NCI-H1417 treated with DMSO at 0.1 percent for 48 hours (cell line): ENCODE measurements at places on chromosomes 12 and 14.
A peak's percentile ranks its signal among the peaks of the same experiment; 100 is the strongest.

DNA sequence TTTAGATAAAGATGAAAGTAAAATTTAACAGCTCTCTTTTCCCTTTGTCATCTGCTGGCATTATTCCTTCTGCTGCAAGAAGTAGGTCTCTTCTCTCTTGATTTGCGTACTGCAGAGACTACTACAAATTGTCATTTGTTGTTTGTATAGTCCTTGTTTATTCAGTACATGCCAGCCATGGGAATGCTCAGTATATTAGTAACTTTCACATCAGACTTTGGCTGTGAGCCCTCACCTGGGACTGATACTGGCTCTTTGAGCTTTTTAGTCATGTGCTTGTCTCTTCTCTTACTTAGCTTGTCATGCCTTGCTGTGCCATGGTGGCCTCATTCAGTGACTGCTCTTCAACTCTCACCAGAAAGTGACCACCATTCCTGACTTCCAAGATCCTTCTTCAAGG, 169.8 kb downstream of the PRKCH start:
- no peak for DNase-seq

- DNase-seq, result peak; percentile 9
Observed at GRCh38 chr12:62128175-62128975, 131.8 kb upstream of the USP15 start.

DNA sequence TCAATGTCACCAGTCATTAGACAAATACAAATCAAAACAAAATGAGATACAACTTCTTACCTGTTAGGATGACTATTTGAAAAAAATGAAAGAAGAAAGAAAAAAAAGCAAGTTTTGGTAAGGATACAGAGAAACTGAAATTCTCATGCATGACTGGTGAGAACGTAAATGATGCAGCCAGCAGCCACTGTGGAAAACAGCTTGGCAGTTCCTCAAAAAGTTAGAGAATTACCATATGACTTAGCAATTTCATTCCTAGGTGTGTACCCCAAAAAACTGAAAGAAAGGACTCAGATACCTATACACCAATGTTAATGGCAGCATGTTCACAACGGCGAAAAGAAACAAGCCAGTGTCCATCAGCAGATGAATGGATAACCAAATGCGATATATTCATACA, 26.6 kb downstream of the NINJ2 start:
- DNase-seq, result no peak

DNA sequence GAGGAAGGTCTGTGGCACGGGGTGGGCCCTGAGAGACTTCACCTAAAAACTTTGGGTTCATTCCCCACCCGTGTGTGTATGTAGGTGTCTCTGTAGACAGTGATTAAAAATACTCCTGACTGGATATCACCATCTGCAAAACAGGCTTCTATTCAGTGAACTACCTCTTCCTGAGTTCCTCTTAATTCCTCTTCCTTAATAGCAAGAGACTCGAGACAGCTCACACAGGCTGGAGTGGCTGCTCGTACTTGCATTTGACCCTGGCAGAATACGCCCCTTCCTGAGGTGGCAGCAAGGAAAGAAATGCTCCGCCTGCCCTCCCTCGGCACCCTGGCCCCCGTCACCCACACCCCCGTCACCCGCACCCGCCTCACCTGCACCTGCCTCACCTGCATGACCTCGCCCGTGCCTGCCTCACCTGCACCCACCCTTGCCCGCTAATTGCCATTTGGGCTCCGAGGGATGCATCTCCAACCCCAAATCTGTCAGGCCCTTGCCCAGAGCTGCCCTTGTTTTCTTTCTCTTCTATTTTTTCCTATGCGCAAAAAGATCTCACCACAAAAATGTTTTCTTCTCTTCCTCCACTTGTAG, 90.0 kb downstream of the FBXL14 start:
- no peak for DNase-seq

DNA sequence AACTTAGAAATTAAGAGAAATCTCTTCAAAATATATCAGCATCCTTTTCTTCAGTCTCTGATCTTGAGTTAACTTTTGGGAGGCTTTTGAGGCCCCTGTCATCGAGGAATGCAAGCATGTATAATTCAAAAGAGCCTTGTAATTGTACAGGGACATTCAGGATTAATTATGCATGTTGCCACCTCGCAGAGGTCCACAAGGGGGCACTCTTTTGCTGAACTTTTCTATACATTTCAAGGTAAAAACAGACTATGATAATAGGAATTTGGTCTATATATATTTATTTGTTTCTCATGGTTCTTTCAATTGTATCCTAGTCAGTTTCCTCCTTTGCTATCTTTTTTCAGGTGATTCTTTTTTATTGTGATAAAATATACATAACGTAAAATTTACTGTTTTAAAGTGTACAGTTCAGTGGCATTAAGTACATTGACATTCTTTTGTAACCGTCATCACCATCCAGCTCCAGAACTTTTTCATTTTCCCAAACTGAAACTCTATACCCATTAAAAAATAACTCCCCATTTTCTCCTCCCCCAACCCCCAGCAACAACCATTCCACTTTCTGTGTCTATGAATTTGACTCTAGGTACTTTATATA, 47.0 kb upstream of the SLC2A13 start:
- peak; percentile 3 for DNase-seq

GRCh38 chr12:82242729-82243128, 115.5 kb downstream of the CCDC59 start:
- DNase-seq, result no peak

DNA sequence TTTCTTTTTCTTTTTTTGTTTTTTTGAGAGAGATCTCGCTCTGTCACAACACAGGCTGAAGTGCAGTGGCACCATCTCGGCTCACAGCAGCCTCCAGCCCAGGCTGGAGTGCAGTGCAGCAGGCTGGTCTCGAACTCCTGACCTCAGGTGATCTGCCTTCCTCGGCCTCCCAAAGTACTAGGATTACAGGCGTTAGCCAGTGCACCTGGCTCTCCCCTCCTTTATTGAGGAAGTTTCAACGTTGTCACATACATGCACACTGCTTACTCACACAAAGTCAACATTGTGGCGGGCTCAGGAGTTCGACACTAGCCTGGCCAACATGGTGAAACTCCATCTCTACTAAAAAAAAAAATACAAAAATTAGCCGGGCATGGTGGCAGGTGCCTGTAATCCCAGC, 32.0 kb downstream of the EAPP start:
- no peak for DNase-seq

DNA sequence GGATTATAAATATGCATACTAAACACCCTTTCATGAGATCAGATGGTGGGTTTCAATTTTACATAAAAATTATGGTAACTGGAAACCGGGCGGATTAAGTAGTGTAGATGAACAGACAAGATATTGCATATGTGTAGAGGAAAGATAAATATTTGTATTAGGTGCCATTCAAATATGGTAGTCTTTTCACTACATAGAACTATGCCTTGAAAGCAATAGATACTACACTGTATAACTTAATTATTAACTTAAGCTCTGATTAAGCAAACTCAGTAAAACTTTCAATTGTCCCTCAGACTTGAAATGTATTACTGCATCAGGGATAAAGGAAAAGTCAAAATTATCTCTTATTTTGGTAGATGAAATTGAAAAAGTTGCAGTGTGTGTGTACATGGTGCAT, 1.9 kb downstream of the PTPN21 start:
- DNase-seq, result no peak

- no peak for DNase-seq
Observed at GRCh38 chr14:23568600-23569331, 1.2 kb upstream of the AP1G2 start.

- no peak for DNase-seq
Observed at GRCh38 chr14:102424923-102425322, 62.2 kb downstream of the TECPR2 start.

GRCh38 chr12:46342562-46343033, 30.0 kb downstream of the SLC38A2 start:
- DNase-seq, result no peak

DNA sequence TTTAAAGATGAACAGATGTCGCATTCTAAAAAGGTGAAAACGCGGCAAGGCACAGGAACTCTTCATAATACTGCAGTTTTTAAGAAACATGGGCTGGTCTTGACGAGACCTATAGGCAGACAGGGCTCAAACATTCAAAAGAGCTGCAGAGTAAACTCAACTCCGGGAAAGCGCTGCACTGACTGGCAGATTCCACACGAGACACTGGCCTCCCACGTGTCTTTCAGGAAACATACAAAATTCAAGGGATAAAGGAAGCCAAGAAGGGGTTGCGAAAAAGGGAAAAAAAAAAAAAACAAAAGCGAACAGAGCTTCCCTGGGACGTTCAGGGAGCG, 614 bp upstream of the ARF6 start:
- peak; percentile 49 for DNase-seq

DNA sequence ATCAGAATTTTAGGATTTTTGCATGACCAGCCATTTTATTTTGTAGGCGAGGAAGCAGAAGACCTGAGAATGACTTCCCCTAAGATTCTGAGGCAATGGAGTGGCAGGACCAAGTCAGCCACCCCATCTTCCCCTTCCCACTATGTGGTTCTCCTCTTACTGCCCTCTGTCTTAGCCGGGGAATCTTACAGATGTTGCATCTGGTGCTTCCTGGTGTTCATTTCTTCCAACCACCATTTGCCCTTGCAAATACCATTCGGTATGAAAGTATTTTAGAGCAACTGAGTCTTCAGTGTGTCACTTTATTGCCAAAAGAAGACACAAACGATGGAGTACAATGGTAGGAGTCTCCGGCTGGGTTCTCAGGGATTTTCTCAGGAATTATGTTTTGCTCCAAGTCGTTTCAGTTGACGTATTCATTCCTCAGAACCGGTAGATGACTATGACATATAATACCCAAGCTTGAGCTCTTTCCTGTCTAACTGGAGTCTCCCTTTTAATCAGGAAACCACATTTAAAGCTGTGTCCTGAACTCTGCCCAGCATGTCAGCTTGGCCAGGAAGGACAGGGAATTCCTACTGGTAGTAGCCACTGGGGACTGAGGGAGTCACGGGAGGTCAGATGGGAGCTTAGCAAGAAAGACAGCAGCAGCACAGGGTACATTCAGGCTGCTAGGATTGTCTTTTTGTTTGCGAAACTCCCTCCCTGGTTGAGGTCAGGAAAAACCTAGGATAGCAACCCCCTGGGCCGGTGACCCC, 87.0 kb downstream of the SAMD4A start:
- no peak for DNase-seq

DNA sequence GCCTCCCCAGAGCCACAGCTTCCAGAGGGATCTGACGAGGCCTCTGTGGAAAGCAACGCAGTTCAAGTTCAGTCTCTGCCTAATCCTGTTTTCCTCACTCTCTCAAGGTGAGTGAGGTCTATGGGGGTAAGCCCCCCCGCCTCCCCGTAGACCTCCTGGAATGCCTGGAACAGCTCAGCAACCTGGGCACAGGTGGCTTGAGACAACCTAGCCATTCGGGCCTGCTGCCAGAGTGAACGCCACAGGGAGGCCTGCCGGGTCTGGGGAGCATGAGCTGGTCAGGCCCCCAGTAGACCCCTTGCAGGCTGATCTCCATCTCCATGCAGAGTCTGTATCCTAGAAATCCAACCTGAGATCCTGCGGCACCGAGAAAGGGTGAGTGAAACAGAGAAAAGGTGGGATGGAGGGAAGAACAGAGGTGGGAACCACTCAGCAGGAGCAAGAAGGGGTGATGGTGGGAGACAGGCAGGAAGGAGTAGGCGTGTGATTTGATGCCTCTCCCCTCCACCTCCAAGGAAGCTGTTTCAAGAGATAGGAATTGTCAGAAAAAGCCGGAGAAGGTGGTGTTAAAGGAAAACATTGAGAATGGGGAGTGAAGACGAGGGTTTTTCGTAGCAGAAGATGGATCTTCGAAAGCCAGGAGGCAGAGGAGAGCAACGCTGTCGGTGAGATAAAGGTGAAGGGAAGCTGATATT, 123.1 kb upstream of the PRMT8 start:
- no peak for DNase-seq

- no peak for DNase-seq
Observed at GRCh38 chr14:24940213-24940783, 109.6 kb downstream of the STXBP6 start.

DNA sequence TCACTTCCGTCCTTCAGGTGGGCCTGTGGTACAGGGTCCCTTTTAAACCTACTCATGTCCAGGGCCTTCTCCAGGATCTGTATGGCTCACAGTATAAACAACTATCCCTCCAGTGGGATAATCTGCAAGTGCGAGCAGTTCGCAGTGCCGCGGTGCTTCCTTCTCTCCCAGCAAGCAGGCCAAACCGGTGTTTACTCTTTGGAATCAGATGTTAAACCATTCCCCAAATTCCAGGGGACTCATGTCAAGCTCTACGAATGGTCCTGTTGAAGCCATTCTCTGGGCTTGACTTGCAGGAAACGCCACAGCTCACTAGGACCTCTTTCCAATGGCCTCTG, 59.6 kb downstream of the OR11H12 start:
- DNase-seq, result no peak

DNA sequence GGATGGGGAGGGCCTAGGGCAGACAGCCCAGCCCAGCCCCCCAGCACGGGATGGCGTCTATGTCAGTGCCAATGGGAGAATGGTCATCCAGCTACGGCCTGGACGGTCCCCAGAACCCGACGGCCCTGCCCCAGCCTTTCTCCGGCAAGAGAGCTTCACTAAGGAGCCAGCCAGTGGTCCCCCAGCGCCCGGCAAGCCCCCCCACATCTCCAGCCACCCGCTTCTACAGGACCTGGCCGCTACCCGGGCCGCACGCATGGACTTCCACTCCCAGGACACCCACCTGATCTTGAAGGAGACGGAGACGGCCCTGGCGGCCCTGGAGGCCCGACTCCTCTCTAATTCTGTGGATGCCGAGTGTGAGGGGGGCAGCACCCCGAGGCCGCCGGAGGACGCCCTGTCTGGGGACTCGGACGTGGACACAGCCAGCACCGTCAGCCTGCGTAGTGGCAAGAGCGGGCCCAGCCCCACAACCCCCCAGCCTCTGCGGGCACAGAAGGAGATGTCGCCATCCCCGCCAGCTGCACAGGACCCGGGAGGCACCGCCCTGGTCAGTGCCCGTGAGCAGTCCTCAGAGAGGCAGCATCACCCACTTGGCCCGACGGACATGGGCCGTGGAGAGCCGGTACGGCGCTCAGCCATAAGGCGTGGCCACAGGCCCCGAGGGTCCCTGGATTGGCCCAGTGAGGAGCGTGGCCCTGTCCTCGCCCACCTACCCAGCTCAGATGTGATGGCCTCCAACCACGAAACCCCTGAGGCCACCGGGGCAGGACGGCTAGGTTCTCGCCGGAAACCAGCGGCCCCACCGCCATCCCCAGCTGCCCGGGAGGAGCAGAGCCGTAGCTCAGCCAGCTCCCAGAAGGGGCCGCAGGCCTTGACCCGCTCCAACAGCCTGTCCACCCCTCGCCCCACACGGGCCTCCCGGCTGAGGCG, 21.9 kb downstream of the CEP170B start:
- no peak for DNase-seq

GRCh38 chr12:130813949-130814348, 25.1 kb downstream of the STX2 start:
- DNase-seq, result no peak

DNA sequence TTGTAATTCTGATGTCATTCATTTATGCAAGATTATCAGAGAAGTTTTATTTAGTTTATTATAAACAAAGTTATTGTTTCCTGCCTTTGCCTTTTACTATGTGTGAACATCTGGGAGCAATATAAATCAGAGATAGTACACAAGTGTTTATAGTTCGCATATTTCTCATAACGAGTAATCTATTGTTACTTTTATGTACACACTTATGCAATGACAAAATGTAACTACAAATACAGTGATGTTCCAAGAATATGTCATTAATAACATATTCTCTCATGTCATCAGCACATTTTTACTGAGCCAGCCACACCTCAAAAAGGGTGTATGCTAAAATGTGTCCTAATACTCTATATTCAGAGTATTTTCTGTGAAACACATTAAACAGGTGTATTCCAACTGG, 243.2 kb downstream of the ALX1 start:
- no peak for DNase-seq
